Activated gamma-delta T cell (primary cell): ENCODE measurements at places on chromosomes 13 and 19.
A peak's percentile ranks its signal among the peaks of the same experiment; 100 is the strongest.

DNA sequence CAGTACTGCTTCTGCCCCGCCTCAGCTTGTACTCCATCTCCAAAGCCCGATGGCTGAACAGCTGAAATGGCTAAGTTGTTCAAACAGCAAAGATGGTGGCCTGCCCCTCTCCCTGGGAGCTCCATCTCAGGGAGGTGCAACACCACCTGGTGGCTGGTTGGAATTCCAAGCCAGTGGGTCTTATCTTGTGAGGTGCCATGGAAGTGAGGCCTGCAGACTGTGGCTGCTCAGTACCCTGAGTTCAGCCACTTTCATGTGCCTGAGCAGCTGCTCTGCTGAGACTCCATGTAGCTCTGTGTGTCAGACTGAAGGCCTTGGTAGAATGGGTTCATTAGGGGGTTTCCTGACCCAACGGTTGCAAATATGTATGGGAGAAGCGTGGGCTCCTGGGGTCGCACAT lies 67.3 kb upstream of the SPRY2 start:
- no peak for DNase-seq

- DNase-seq = no peak
Measured at GRCh38 chr19:33472691-33473652, 48.6 kb downstream of the PEPD start.

GRCh38 chr13:109370496-109370895 lies 415.9 kb downstream of the IRS2 start:
- DNase-seq = no peak

GRCh38 chr13:39602277-39602613 lies 748 bp downstream of the LHFPL6 start:
- DNase-seq = no peak

DNA sequence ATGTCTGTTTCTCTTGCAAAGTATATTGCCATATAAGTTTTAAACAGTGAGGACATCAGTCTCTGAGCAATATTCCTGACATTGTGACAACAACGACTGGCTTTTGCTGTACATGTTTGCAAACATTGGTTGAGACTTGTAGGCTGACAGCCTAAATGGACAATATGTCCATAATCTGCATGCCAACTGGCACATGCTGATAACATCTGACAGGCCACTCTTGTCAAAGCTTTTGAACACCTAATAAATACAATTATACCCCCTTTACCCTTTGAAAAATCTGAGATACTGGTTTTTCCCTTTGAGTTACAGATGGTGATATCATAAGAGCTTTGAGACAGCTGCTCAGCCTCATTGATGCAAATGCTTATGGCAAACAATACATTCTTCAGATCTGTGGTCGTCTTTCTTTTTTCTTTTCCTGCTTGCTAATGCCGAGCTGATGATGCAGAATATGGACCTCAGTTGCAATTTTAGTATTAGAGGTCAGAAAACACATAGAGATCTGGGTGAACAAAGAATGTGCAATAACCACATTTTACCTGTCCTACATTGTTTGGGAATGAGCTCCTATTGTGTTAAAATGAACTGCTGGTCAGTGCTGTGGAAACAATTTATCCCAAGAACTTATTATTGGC lies 114.9 kb downstream of the RFC3 start:
- DNase-seq = no peak

DNA sequence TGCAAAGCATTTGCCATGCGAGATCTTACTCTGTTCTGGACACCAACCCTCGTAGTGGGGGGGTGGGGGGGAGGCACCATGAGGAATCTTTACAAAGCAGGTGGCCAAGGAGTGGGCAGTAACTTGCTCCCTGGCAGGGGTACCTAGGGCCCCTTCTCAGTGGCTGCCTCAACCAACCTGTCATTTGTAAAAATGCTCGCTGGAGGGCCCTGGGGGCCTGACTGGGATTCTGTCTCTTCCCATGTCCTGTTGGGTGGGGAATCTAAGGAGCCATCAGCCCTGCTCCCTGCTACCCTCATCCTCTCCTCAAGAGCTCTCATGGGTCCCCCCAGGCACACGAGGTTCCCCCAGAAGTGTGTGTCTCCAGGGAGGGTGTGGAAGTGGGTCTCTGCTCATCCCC lies 1.5 kb downstream of the KCNN1 start:
- DNase-seq = no peak

GRCh38 chr19:47819858-47820257 lies 1.9 kb upstream of the CRX start:
- no peak for DNase-seq

DNA sequence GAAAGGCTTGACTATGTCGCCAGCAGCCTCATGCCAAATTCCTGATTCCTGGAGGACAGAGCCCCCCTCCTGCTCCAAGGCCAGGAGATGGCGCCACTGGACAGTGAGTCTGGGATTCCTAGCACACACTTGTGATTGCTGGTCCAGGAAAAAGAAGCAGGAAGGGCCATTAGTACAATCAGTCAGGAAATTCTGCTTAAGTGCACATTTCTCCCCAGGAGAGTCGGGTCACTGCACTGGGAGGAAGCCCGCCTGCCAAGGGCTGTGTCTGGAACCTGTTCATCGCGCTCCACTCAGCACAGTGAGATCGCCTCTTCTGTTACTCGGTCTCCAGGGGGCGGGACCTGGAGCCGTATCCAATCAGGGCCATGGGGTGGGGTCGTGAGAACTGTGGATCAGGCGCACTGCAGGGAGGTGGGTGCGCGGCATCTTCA lies 65.1 kb downstream of the ZNF823 start:
- DNase-seq = no peak

- DNase-seq = no peak
Measured at GRCh38 chr13:99984461-99985240, 3.1 kb downstream of the ZIC2 start.

DNA sequence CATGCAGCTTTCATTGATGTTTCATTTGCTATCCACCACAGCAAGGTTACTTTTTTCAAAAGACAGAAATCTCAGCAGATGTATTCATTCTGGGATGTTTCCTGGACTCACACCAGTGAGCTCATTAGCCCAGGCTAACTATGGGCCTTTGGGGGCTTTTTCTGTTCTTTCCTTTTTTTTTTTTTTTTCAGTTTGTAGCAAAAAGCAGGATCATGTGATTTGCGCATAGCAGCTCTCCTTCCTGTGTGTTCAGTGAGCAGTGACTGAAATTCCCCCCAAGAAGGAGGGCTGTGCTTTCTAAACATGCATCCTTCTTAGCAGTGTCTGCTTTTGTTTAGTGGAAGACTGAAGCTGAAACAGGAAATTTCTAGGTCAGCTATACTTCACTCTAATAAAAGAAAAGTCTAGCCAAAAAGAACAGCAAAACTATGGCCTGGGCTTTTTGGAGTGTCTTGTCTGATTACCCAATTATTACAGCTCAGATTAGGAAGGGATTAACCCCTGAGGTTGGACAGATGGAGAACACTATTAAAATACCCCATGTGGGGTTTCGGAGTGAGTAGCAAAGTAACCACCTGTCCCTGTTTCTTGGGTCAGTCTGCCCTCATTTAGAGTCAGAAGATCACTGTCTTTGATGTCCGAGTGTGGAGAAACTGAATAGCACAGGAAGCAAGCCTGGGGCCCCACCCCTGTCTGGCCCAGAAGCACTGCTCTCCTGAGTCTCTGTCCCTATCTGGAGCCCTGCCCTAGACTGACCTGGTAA lies 8.9 kb upstream of the AMER2 start:
- DNase-seq = no peak

- no peak for DNase-seq
Measured at GRCh38 chr13:113141601-113141970, 16.9 kb upstream of the PROZ start.

DNA sequence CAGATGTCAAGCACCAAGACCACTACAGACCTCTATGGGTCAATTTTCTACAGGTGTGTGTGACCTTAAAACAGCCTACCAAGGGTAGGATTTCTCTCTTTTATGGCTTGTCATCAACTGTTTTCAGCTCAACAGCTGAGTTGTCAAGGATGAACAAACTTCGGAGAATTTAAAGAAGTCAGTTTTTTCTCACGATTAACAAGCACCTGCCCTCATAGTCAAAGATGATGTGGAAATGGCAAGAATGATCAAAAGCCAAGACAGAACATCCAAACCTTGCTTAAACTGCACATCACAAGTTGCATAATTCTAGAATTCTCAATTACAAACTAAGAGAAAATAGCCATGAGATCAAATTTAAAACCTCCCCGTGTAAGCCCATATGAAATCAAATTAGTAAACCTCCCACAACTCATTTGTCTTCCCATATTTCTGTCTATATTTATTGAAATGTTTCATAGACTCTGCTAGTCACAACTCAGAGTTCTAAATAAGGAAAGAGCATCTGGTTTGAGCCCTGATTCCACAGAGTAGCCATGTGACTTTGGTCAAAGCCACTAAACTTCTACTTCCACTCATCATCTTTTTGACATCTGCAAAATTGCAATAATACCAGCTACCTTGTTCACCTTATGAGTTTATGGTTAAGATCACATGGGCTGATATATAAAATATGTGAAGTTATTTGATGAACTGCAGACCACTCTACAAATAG lies 521.5 kb upstream of the HTR2A start:
- DNase-seq = no peak

DNA sequence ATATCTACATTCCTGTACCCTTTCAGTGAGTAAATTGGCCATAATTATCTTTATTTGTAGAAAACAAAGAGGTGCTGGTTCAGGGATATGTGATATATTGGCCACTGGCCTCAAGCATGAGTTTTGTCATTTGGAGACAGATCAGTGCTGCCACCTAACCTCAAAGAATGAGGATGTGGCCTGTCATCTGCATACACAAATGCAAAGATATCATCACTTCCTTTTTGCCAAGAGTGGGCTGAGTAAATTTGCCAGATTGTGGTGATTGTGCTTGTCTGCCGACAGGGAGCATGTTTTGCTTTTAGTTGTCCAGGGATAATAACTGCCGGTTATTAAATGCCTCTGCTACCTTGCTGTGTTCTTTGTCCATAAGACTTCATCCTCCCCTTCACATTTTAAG lies 44.2 kb downstream of the WASF3 start:
- no peak for DNase-seq

- DNase-seq = no peak
Measured at GRCh38 chr13:45732916-45733315, 30.8 kb downstream of the CBY2 start.

- DNase-seq = no peak
Measured at GRCh38 chr19:1206150-1206863, 729 bp downstream of the STK11 start.

DNA sequence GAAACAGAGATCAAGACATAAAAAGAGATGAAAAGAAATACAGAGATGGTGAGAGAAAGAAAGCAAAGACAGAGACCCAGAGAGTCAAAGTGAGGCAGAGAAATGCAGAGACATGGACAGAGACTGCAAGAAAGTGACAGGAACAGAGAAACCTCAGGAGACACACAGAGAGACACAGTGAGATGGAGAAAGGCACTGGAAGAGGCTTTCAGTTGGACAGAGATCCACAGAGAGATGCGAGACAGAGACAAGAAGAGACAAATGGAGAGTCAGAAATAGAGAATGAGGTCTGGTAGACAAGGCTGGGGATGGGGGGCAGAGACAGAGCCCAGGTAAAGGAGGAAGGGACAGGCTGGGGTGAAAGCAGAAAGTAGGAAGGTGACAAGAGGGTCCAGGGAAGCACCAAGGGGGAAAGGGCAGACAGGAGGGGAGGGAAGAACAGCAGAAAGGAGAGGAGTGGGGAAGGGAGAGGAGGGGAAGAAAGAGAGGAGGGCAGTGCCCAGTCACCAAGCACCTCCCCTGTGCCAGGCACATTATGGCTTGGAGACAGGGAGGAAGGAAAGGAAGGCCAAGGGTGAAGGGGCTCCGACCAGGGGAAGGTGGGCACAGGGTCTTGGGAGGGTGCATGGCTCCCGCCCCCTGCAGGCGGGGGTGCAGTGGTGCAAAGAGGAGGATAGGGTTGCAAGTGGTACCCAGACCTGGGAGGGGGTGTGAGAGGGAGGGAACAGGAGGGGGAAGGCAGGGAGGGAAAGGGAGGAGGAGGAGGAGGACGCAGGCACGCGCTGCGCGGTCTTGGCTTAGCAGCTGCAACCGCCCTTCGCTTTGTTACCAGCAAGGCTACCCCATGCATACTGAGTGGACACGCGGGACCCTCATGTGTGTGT lies 38.4 kb downstream of the DEDD2 start:
- no peak for DNase-seq

DNA sequence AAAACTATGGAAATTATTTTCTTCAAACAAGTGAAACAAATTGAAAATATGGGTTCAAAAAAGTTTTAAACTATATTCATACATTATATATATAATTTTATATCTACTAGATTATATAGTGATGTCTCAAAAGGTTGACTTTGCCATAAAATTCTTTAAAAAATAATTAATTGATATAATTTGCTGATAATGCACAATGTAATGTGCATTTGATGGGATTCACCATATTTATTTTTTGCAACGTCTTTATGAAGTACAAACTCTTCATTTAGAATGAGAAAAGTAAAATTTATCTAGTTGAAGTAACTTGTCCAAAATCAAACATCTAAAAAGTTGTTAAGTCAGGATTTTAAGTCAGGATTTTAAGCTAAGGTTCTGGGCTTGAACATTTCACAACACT lies 1954.5 kb upstream of the PCDH20 start:
- DNase-seq = no peak

GRCh38 chr13:48232420-48233045 lies 473 bp upstream of the ITM2B start:
- DNase-seq = no peak

GRCh38 chr13:28100150-28101121 lies at the start of gene FLT3:
FLT3 (minus strand) TSS chr13:28100576; CDS start chr13:28100510, 66 bp downstream.
- peak; percentile 9 for DNase-seq

DNA sequence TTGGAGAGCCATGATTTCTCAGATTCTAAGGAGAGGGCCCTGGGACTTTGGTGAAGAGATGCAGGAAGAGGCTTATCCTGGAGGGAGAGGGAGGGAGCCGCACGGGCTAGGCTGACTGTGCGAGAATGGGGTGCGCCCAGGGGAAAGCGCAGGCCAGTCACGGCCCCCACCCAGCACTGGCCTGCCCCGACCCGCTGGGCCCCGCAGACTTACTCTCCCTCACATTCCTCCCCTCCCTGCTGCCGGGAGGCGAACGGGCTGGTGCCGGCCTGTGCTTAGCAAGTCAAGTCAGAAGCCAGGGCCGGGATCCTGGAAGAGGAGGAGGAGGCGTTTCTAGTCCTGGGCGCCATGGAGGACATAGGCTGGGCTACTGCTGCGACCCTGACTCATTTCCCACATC lies 120.0 kb downstream of the CRYL1 start:
- no peak for DNase-seq

DNA sequence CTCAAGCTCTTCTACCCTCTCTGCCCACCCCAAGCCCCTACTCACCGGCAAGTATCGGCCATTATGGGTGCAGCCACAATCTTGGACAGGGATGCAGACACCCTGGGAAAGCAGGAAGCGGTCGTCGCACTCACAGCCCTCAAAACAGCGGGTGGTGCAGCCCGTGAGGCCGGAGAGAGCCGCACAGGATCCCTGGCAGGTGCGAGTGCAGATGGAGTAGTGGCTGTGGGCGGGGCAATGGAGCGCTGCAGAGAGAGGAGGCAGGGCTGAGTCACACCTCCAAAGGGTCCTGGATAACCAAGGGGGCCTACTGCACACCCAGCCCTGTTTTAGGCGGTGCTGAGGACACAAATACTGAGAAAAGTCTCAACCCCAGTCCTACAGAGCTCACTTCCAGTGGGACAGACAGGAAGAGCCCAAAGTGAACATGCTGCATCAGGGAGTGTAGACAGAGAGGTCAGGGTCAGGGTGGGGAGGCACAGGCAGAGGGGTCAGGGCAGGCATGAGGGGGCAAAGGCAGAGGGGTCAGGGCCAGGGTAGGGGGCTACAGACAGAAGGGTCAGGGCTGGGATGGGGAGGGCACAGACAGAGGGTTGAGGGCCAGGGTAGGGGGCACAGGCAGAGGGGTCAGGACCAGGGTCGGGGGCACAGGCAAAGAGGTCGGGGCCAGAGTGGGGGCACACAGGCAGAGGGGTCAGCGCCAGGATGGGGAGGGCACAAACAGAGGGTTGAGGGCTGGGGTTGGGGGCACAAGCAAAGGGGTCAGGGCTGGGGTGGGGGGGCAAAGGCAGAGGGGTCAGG lies 24.2 kb upstream of the FBL start:
- DNase-seq = no peak
